Stimulated activated CD4-positive, alpha-beta T cell treated with anti-CD3 and anti-CD28 coated beads, Interleukin-12 subunit alpha, Interleukin-12 subunit beta, amount 100 ng/mL, for 48 hours (primary cell): ENCODE measurements at places on chromosomes 7 and 10.

- DNase-seq: no peak
Observed at GRCh38 chr7:24727154-24728120, 29.8 kb downstream of the GSDME start.

DNA sequence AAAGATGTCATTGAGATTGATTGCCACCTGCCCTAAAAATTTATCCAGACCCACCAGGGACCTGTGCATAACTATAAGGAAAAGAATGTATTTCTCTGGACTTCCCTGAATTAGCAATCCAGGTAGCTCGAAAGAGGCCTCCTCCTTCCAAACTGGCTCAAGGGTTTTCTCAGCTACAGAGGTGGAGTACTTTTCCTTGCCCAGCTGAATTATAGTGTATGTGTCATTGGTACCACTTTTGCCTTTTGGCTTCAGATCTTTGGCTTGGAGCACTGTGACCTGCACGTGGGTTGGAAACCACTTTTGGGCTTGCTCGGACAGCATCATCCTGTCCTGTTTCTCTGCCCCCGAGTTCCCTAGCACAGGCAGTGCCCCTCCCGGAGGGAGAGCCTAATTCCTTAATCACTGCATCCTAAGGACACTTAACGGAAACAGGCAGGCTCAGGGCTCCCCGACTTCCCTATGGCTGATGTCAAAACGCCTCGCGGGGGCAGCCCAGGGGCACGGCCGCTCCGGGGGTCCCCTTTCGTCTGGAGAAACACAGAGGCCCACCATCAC lies 825 bp downstream of the RAB11FIP2 start:
- no peak for DNase-seq

- no peak for DNase-seq
Observed at GRCh38 chr10:35172574-35172973, 45.9 kb downstream of the CREM start.

- no peak for DNase-seq
Observed at GRCh38 chr10:78896159-78896928, 172.4 kb upstream of the ZMIZ1 start.

DNA sequence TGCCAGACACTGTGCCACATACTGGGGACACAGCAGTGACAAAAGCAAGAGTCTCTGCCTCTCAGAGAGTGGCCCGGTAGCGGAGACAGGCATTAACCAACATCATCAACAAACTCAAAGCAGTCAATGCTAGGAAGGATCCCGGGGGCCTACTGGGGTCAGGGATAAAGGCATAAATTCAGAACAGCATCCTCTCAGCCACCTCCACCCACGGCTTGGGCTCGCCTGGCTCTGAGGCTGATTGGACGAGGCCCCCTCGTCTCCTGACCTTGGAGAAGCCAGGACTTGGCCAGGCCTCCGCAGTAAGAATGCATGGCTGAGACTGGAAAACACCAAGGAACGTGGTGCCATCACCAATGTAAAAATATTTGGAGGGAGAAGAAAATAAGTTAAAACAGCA lies 102.1 kb downstream of the ARHGAP22 start:
- no peak for DNase-seq

DNA sequence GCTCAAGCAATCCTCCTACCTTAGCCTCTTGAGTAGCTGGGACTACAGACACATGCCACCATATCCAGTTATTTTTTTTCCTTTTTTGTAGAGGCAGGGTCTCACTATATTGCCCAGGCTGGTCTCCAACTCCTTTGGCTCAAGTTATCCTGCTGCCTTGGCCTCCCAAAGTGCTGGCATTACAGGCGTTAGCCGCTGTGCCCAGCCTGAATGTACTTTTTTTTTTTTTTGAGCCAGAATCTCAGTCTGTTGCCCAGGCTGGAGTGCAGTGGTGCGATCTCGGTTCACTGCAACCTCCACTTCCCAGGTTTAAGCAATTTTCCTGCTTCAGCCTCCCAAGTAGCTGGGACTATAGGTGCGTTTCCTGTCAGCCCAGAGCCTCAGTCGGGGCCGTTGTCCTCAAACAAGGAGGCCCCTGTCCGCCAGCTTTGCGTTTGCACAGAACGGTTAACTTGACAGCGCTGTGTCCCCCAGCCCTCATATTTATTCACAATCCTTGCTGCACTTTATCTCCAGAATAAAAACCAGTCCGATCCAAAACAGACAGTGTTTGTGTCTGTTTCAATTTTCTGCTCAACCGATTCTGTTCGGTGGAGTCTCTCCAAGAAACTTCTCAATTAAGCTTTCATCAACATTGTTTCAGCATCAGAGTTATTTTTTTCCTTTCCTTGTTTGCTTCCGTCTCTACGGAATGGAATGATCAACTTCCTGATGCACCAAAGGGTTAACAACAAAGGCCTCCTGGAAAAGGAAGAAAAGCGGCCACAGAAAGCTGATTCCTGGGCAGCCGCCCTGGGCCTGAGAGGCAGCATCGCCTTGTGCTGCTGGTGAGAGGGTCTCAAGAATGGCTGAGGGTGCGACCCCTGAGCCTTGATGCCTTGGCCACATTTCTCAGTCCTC lies 64.5 kb downstream of the PDIA4 start:
- no peak for DNase-seq
